ENCODE measurements at places on chromosomes 1 and 21.

DNA sequence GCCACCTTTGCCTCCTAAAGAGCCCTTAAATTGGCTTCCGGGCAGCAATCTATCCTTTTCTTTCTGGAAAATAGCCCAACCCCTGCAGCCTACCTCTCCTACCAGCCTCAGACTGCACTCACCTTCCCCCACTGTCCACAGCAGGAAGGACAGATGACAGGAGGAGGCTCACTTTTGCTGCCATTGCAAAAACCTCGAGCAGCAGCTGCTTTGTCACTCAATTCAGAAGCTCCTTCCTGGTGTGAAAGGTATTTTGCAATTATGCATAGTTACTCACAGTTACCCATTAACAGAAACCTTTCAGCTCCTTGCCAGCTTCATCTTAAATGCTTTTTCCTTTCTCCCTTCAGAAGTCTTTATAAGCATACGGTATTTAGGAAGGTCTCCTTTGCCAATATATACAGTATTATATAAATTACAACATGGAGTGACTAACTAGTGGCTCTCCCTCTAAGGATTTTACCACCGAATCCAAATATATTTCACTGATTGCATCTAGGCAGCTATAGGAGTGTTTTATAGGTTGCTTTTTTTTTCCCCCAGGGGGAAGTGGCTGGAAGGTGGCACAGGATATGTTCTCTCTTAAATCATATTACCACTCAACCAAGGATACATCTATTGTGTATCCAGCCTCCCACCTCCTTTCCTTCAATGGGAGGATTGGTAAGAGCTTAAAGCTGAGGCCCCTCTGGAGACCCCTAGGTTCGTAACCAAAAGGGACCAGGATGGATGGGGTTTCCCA lies 142.1 kb upstream of the IPO9 start:
- DNase-seq: peak; percentile 3

- no peak for DNase-seq
Measured at GRCh38 chr1:207352554-207352953, 31.1 kb downstream of the CD55 start.

DNA sequence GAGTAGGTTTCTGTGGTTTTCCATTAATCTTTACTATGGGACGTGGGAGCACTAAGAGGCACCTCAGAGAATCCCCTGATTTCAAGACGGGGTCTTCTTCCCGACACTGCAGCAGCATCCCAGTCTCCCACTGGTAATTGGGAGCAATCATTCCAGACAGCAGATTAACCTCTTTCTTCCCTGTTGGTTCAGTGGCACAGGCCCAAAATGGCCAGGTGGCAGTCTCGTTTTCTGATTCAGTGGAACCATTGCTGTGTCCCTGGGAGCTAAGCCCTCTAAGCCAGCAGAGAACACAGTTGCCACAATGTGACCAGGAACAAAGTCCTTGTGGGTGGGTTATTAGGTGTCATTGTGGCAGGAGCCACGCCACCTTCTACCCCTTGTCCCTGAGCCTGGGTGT lies 342.1 kb downstream of the MATN1 start:
- no peak for DNase-seq

DNA sequence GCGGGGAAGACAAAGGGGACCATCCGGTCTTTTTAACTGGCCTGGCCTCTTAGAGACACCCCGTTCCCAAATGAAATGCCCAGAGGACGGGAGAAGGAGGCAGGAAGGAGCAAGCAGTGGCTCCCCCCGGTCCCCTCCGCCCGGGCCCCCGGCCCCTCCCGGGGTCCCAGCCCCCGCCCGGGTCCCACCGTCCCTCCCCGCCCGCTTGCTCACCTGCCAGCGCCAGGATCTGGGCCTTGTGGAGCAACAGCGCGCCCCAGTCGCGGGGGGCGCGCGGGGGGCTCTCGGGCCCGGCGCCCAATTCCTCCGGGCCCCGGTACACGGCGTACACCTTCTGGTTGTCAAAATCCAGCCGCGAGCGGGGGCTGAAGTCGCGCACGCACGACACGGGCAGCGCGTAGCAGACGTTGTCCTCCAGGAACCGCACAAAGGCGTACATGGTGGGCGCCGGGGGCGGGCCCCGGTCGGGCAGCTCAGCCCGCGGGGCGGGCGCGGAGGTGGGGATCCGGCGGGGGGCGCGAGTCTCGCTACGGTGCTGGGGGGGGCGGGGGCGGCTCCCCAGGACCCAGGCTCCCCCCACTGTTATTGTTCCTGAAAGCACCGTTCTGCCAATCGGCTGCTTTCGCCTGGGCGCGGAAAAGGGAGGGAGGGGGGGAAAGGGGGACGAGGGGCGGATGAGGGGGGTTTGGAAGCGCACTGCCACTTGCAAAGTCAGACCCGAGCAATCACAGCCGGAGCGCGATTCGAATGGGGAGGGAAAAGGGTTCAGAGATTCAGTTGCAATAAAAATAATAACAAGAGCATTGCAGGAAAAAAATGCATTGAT lies at the start of gene BEND5:
BEND5 (minus strand) TSS at position 499 of the 826 bp plus-strand sequence; CDS start at position 439, 60 bp downstream.
- DNase-seq: peak; percentile 7

GRCh38 chr1:87197641-87198040 lies 131.0 kb upstream of the LMO4 start:
- DNase-seq: no peak

DNA sequence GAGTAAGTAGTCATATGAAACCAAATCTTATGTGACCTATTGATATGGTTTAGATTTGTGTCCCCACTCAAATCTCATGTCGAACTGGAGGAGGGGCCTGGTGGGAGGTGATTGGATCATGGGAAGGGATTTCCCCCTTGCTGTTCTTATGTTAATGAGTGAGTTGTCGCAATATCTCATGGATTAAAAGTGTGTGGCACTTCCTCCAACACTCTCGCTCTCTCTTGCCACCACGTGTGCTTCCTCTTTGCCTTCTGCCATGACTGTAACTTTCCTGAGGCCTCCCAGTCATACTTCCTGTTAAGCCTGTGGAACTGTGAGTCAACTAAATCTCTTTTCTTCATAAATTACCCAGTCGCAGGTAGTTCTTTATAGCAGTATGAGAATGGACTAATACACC lies 241.2 kb downstream of the RGS7 start:
- DNase-seq: no peak

GRCh38 chr1:42034426-42034825 lies 115.7 kb upstream of the HIVEP3 start:
- DNase-seq: no peak

GRCh38 chr1:65422241-65423203 lies 2.1 kb downstream of the LEPR start:
- peak; percentile 63 for DNase-seq

DNA sequence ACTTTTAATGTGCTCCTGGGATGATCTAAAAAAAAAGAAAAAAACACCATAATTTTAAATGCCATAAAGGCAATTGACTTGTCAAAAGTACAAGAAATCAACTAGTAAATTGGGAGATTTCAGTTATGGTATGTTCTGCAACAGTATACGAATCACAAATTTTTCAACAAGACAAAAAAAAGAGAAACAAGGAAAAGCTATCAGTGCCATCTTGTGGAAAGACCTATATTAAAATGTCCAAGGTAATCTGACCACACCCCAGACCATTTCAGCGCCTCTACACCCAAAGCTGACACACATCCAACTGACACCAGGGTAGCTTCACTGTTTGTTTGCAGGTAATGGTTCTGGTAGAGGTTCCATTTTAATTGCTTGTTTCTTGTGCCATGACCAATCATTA lies 5.0 kb upstream of the DUSP23 start:
- DNase-seq: no peak
